ENCODE measurements at places on chromosomes 2 and 18.

DNA sequence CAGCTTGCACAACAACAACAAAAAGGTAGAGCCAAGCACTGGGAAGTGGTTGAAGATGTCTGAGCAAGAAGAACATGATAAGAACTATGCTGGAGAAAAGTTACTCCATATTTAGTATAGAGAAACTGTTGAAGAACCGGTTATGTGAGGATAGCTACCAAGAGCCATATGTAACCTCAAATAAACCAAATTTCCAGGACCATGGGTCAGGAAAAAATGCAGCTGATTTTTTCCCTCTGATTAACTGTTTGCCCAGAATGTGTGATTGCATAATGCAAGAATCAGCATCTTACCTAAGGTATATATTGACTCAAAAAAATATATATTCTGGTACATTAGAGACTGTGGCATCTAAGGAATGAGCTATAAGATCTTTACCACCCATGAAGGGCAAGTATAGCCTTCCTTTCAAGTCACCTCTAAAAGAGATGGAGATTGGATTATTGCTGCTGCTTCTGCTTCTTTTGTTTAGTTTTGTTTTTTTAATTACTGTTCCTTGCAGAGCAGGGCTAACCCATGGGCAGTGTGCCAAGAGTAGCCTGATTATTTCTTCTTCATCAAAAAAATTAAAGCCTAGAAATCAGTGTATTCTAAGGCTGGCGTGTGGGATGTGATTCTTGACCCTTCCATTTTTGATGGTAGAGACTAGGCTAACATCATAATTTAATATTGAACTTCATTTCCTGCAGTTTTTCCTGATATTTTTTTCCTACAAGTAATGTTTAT is 76.9 kb upstream of the MAP3K20 start:
- DNase-seq: no peak

GRCh38 chr18:57438743-57439608 is 3.8 kb downstream of the ONECUT2 start:
- no peak for DNase-seq

DNA sequence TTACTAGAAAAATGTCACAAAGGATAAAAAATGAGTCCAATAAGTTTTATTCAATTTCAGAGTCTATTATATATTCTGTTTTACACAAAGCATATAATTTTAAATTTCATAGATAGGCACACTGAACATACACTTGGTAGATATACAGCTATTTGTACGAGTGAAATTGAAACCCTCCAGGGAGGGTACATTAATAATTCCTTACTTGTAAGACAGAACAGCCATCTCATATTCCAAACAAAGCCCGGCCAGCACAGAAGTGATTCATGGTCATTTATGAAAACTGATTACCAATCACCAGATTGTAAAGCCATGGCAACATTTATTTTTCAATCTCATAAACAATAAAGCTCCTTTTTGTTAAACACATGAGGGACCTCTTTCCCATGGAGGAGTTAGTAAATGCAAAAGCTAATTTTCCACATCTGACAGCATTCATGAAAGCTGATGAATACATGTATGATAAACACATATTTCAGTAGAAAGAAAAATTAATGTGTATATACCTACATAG is 190.6 kb downstream of the TDRD15 start:
- DNase-seq: no peak

GRCh38 chr2:25251071-25251421 is 82.7 kb upstream of the POMC start:
- DNase-seq: no peak

GRCh38 chr2:132620115-132620514 is 49.9 kb downstream of the LYPD1 start:
- no peak for DNase-seq

GRCh38 chr2:226882606-226883005 is 46.8 kb downstream of the RHBDD1 start:
- no peak for DNase-seq

DNA sequence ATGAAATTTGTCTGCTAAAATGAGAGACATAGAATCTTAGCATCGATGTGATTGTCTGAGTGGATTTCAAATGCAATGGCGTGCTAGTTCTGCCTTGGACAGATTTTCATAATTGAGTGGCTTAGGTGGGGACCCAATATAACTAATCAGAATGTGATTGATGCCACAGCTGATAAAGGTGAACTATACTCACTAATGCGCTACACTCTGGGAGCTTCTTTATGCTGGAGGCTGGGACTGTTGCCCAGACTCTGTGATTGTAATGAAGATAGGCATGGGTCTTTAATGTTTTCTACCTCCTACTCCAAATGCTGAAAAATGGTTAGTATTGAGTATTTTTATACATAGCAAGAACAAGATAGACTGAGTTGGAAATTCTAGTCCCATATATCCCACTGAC is 339.5 kb upstream of the SLC39A10 start:
- DNase-seq: no peak

DNA sequence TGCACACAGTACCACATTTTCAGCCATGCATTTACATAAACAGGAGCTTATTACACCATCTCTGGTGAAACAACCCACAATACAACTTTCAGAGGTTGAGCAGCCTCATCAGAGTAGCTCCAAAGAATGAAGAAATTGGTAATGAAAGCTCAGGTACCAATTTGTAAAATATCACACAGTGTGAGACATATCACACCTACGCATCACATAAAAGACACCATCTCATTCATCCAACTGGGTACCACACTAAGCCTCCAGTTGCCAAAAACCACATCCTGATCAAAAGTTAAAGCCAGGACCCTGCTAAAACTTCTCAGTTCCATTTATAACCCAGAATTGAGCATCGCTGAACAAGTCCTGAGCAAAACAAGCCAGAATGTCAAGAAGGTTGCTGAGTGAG is 4.6 kb downstream of the TMEM163 start:
- DNase-seq: no peak

DNA sequence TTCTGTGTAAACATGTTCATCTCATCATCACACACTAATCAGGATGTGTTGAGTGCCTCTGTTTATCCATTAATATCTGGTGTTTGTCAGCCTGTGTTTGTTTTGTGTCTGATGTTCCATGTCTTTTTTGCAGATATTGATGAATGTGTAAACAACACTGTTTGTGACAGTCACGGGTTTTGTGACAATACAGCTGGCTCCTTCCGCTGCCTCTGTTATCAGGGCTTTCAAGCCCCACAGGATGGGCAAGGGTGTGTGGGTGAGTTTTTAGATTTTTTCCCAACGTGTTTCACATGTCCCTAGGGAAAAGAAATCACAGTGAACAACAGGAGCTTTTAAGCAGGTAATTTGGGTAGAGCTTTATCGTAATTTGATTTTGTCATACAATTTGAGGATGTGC is 133.7 kb upstream of the RASGRP3 start:
- no peak for DNase-seq

GRCh38 chr2:151297882-151298281 is 8.4 kb upstream of the NMI start:
- no peak for DNase-seq

- no peak for DNase-seq
Observed at GRCh38 chr18:44410740-44411139, 269.9 kb upstream of the SETBP1 start.

GRCh38 chr2:66428986-66429612 is 5.8 kb upstream of the MEIS1 start:
- no peak for DNase-seq

DNA sequence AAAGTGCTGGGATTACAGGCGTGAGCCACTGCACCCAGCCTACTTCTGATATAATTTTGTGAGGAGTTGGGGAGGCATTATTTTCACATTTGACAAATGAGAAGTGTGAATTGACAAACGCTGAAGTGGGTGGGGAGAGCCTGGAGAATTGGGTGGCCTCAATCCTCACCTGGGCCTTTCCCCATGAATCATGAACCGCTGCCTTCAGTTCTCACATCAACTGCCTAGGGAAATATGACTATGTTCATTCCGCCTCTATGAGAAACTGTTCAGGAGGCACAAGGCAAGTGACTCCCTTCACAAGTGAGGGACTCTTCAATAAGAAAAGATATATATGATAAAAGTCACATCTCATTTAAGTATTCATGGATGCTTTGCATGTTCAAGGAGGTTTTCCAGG is 96.6 kb upstream of the RND3 start:
- no peak for DNase-seq

DNA sequence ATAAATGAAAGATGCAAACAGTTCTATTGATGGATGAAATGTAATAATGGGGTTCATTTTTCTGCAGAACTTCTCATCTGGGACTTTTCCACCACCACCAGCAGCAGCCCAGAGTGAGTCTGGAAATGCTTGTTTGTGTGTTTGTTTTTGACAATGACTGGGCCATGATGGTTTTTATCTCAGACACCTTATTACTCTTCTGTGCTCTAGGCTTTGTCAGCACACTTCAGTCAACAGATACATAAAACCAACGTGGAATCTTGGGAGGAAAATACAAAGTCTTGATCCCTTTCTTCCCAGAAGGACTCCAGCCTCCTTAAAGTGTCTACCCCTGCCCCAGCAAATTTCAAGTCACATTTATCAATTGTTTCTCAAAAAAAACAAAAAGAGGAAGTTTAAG is 134.0 kb downstream of the MREG start:
- no peak for DNase-seq

- DNase-seq: no peak
Observed at GRCh38 chr2:233422050-233422639, 67.9 kb downstream of the DGKD start.

GRCh38 chr2:112772322-112772721 is 7.9 kb upstream of the CKAP2L start:
- no peak for DNase-seq

GRCh38 chr18:25141886-25142285 is 210.1 kb downstream of the ZNF521 start:
- no peak for DNase-seq

GRCh38 chr2:135791418-135792190 is 45.4 kb downstream of the LCT start:
- DNase-seq: no peak

DNA sequence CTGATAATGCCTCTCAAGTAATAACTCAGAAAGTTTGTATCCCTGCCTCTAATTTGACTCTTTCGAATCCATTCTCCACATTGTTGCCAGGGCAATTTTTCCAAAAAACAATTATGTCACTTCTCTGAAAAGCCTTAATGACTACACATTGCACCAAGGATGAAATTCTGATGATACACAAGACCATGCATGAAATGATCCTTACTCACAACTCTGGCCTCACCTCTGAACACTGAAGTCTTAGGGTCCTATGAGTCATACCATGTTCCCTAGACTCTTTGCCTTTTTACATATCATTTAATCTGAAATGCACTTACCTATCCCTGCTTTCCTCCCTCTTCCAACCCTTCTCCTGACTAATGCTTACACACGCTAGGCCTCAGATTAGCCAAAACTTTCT is 51.0 kb downstream of the WDPCP start:
- no peak for DNase-seq

DNA sequence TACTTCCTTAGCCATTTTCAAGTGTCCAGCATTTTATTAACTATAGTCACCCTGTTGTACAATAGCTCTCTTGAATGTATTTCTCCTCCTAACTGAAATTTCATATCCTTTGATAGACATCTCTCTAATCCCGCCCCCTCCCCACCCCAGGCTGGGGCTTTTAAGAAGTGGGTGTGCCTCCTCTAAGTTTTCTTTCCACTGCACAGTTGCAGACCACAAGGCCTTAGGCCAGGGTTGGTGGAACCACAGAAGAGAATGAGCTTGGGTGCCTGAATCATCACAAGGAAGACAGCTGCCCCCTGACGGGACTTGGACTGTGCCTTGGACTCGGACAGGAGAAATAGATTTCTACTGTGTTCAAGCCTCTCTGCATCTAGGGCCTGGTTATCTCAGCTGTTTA is 193.4 kb downstream of the HAUS1 start:
- DNase-seq: no peak

DNA sequence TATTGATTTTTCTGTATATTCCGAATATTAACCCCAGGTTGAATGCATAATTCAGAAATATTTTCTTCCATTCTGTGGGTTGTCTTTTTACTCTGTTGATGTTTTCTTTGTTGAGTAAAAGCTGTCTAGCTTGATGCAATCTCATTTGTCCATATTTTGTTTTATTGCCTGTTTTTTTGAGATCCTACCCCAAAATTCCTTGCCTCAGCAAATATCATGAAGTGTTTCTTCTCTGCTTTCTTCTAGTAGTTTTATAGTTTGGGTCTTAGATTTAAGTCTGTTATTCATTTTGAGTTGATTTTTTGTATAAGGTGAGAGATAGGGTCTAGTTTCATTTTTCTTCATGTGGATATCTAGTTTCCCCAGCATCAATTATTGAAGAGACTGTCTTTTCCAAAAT is 467.9 kb upstream of the GCFC2 start:
- DNase-seq: no peak

GRCh38 chr2:151905963-151906632 is 77.9 kb upstream of the ARL5A start:
- DNase-seq: no peak

DNA sequence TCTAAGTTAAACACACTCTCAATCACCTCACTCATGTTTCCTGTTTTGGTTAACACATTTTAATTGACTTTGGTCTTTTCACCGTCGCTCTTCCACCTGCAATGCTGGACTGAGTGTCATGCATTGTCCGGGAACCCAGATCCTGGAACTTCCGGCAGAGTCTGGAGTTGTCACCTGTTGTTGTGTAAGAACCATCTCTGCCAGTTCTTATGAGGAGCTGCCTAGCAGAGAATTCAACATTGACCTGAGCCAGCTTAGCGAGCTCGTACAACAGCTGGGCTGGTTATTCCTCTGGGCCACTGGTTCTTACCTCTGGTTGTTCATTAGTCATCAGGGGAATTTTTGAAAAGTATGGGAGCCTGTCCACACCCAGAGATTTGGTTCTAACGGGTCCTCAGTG is 75.7 kb downstream of the BCL2L11 start:
- no peak for DNase-seq

- no peak for DNase-seq
Observed at GRCh38 chr2:143881246-143881645, 638.7 kb downstream of the ZEB2 start.

DNA sequence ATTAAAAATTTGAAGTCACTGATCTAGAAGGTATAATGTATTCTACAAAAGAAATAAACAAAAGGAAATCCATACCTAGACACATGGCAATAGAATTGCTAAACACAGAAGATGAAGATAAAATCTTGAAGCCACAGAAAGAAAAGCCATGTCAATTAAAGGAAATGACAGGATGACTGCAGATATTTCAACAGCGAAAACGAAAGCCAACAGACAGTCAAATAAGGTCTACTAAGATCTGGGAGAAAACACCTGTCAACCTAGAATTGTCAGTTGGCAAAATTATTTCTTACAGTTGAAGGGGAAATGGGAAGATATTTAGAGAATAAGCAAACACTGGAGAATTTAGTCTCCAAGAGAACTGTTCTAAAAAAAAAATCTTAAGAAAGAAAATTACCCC is 39.2 kb downstream of the NETO1 start:
- DNase-seq: no peak

GRCh38 chr2:241376808-241377207 is 20.7 kb downstream of the FARP2 start:
- DNase-seq: no peak

- DNase-seq: no peak
Observed at GRCh38 chr18:55385770-55386169, 202.2 kb downstream of the TCF4 start.

- no peak for DNase-seq
Observed at GRCh38 chr2:215911301-215912085, 101.9 kb downstream of the MREG start.

All from forelimb muscle (tissue), 1 donor.